ENCODE measurements at places on chromosomes 11 and 22.

DNA sequence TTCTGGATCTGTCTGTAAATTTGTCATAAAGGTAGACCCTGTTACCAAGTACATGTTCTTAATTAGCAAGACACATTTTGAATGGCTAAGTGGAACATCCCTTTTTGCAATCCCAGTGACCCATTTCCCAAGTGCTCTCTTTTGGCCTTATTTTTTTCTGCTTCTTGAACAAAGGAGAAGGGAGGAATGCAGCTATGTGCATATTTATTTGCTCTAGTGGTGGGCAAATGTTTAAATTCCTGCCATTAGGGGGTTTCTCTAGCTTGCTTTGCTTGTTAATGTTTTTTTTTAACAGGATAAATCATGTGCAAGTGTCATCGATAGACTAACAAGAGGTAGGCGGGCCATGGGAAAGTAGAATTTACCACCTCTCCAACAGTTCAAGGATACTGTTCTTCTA lies 135.7 kb downstream of the COMMD9 start:
- DNase-seq: no peak

- DNase-seq: no peak
These were observed 27.8 kb upstream of the CARS1 start for GRCh38 chr11:3085052-3085451.

- DNase-seq: no peak
These were observed 782.5 kb downstream of the ETS1 start for GRCh38 chr11:127804747-127805400.

GRCh38 chr11:10287766-10288715 lies 6.0 kb downstream of the SBF2 start:
- no peak for DNase-seq

DNA sequence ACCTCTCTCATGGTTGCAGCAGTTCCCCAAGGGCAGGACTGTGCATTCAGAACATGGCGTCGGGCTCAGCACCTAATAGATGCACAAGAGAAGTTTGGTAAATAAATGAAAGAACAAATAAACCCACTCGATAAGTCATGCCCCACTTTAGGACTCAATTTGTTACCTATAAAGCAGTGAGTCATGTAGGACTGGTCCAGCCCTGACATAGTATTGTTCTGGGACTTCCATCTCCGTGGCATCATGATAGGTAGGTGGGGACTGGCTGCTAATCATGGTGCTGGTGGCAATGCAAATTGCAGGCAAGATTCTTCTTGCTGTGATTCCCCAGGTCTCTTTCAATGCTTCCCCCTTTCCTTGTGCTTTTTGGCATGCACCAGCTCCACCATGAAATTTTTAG lies 118.2 kb upstream of the CSNK2A3 start:
- no peak for DNase-seq

- DNase-seq: no peak
These were observed 11.9 kb upstream of the OAF start for GRCh38 chr11:120198787-120199469.

DNA sequence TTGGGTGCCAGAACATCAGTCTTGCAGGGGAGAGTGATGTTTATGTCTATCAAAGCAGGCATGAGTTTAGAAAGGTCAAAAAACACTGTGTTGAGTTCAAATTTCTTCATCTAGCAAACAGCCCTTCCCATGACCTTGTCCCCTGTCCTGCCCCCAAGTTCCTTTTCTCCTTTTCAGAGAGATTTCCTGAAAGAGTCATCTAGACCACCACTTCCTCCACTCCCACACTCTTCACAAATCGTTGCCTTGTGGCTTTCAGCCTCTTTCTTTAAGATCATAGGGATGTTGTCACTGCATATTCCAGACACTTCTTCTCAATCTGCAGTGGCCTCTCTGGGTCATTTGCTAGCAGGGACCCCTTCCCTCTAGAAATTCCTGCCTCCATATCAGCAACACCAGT lies 290.5 kb downstream of the TENM4 start:
- DNase-seq: no peak

DNA sequence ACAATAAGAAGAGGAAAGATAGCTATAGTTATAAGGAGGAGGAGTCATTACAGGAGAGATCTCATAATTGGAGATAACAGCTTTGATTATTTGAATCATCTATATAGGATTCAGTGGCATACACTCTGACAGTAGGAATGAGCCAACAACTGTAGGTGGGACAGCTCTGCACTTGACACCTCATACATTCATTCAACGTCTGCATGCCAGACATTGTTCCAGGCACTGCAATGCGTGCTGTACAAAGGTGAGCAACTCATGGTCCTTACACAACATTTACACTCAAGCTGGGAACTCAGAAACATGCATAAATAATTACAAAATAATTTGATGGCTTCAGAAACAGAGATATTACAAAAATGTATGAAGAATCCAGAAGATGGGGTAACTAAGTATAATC lies 154.3 kb downstream of the MSANTD4 start:
- DNase-seq: no peak

DNA sequence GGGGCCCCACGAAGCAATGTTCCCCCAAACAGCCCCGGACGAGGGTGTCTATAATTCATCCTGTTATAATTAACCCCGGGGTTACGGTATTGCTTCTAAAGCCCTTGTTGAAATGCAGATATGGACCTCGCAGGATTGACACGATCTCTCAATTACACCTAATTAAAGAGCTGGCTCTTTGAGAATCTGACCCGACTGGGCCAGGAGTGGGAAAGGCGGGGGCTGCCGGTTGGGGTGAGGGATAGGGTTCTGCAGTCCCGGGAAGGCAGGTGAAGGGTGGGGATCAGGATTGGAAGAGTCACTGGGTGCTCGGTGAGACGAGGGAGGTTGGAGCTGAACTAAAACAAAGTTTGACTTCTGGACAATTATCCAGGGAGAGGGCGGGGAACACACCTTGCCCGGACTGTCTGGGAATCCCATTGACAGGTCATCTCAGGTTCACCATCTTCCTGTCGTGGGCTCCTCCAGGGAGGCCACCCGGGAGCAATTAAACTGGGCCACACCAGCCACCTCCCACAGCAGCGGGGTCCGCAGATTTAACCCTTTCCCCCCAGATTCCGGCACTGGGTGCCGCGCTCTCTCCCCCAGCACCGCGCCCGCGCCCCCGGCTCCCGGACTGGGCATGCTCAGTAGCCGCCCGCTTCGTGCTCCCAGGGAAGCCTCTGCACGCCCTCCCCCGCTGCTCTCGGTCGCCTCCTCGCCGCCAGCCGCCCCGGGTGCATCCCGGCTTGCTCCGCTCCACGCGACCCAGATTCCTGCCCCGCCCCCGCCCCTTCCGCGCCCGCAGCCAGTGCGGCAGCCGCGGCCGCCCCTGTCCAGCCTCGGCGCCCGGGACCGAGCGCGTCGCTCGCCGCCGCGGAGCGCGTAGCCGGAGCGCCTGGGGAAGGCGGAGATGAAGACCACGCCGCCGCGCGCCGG lies at the start of gene ELMOD1:
Gene ELMOD1, plus strand, starts transcription at position 688 of the 918 bp plus-strand sequence. CDS start 27,043 bp downstream, outside the sequence.
- DNase-seq: no peak

GRCh38 chr22:33220476-33221080 lies 162.4 kb upstream of the SYN3 start:
- DNase-seq: no peak

- no peak for DNase-seq
These were observed 114.9 kb downstream of the PGR start for GRCh38 chr11:101014600-101015285.

GRCh38 chr11:59692915-59693314 lies 20.7 kb downstream of the OR10V1 start:
- no peak for DNase-seq

DNA sequence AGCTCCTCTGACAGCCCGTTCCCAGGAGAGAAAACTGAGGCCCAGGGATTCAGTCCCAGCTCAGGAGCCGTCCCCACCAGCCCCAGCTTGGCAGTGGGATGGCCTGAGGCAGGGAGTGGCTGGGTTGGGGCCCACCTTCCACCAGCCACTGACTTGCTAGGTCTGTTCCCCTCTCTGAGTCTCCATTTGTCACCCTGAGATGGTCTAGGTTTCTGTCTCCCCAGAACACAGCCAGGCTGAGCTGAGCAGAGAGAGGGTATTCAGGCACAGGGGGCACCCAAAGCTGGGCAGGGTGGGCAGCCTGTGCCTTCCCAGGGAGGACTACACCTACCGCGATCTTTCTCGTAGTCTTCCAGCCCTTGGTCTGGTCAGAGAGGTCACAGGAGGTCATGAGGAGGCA lies 95.7 kb downstream of the PDE2A start:
- no peak for DNase-seq

GRCh38 chr22:47047321-47048122 lies 285.1 kb downstream of the TBC1D22A start:
- DNase-seq: no peak

GRCh38 chr11:96026310-96026709 lies 102.4 kb upstream of the MTMR2 start:
- no peak for DNase-seq

DNA sequence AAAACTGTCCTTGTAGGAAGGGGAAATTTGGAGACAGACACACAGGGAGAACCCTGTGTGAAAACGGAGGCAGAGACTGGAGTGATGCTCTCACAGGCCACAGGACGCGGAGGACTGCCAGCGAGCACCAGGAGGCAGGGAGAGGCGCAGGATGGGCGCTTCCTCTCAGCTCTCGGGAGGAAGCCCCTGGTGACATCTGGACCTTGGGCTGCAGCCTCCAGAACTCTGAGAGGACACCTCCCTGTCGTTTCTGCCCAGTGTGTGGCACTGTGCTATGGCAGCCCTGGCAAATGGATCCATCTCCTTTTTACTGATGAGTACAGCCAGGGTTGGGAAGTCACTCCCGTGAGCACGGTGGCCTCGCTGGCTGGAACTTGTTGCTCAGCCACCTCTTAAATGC lies 73.9 kb downstream of the LRRC32 start:
- DNase-seq: no peak

DNA sequence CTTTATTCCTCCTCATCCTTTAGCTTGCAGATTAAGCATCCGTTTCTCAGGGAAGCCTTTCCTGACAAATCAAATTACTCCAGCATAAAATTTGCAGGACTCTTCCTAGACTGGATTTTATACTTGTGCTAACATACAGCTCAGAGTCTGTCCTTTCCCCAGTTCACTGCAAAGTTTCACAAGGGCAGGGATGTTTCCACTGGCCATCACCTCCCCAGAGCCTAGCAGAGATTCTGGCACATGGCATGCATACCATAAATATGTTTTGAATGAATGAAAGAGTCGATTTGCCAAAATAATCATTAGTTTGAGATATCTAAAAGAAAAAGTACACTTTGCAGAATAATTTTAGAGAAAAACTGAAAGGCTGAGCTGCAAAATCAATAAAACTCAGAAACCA lies 10.6 kb downstream of the MSANTD4 start:
- no peak for DNase-seq

- DNase-seq: no peak
These were observed 5.0 kb upstream of the SLC1A2 start for GRCh38 chr11:35424157-35424940.

GRCh38 chr11:64141081-64141783 lies 24.7 kb downstream of the MACROD1 start:
- DNase-seq: no peak

DNA sequence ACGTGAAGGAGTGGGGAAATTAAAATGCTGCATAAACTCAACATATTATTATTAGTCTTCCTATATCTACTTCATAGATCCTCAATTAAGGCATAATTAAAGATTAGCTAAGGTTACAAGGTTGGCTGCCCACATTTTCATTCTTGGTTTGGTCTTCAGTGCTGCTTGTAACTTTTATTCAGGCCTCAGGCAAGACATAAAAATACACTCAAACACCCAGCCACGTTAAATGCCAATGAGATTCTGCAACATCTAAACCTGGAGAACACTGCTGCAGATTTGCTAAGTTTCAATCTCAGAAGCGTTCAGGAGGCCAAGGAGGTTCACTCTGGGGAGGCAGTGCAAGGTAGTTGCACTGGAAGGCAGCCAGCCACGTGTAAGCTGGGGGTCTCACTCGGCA lies 358.7 kb upstream of the NARS2 start:
- no peak for DNase-seq

DNA sequence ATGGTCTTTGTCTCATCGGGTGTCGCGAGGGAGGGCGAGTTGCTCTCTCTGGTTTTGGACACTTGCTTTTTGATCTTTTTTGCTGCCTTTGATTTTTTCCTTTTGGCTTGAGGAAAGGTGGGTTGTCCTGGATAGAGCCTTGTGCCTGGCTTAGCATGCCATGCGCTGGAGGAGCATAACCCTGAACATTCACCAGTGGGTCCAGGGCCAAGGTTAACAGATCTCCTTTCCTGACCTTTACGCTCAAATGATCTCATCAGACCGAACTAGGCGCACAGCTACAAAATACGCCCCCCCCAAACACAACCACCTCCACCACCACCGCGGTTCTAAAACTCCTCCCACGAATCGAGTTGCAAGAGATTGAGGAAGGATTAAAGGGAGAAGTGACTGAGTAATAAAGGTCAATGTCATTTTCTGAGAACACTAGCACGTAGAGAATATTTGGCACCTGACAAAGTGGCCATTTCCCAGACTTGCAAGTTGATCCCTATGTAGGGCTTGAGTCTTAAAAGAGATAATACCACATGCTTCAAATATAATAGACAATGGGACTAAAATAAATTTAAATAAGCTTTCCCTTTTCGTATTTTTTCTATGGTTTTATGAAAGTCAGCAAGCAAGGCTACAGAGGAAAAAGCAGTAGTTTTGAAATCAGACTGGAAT lies 48.7 kb upstream of the CADM1 start:
- no peak for DNase-seq

GRCh38 chr11:12657336-12657735 lies 16.9 kb upstream of the TEAD1 start:
- no peak for DNase-seq

DNA sequence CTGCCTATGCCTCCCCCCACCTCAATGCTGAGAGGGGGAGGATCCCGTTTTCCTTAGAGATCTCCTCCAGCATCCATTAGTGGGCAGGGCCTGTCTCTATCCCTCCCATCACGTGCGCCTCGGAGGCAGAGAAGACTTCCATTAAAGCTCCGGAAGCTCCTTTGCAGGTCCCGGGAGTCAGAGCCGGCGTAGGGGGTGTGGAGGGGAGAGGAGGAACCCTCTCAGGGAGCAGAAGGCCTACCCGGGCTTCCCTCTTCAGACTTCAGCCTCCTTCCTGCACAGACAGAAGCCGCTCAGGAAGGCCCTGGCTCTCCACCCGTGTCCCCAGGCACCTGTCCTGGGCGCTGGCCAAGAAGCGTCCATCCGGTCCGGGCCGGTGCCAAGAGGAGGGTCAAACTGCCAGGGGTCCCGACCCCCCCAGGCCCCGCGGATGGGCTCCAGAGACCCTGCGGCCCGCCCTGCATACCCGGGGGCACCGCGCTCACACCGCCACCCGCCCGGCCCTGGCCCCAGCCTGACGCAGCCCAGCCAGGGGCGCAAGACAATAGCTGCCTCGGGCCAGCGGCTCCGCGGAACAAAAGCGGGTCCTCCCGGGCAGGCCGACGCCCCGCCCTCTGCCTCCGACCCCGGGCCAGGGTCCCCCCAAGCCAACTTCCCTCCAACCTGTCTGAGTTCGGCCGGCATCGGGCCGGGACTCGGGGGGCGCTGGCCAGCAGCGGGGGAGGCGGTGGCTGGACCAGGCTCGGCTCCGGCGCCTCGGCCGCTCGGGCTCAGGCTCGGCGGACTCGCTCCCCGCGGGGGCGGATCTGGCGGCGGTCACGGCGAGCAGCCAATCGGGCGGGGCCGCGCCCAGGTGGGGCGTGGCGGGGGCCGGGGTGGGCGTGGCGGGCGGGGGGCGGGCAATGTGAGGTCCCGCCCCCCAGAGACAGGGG lies 29.9 kb downstream of the ARVCF start:
- DNase-seq: peak; percentile 69

All from LoVo (cell line).